ENCODE measurements at places on chromosomes 6 and 20.

- DNase-seq = no peak
Observed at GRCh38 chr6:168387911-168388310, 53.1 kb upstream of the SMOC2 start.

DNA sequence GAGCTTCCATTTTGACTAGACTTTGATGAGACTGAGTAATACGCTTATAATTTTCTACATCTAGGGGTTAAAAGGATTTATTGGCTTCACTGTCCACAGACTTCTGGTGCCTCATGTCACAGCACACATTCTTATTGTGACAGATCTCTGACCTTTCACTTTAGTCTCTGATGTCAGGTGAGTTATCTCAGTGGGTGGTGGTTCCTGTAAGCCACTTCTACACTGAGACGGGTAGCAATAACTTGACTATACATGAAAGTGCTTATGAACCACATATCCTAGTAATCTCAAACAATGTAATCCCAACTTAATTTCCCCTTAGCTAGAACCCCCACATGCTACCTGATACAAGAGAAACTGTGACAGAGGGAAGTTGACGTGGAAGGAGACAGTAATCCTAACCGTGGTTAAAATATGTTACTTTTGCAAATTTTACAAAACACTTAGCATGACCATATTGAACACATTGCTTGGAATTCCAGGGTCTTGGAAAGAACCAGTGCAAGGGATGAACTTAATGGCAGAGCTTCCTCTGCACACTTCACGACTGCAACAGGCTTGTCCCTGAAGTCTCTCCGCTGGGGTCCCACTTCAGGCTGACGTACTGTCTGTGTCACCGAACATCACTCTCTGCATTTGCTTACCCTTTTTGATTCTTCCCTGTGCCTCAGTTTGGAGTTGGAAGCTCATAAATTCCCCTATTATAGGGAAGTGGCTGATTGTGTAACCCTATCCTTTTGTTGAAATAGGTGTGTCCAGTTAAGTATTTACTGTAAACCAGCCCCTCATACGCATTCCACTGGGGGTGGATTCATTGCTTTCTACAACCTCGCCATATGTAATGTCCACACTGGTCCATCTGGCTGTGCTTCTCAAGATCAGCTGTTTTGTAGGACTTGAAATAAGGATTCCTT is 6.4 kb upstream of the TRIM40 start:
- DNase-seq = no peak

DNA sequence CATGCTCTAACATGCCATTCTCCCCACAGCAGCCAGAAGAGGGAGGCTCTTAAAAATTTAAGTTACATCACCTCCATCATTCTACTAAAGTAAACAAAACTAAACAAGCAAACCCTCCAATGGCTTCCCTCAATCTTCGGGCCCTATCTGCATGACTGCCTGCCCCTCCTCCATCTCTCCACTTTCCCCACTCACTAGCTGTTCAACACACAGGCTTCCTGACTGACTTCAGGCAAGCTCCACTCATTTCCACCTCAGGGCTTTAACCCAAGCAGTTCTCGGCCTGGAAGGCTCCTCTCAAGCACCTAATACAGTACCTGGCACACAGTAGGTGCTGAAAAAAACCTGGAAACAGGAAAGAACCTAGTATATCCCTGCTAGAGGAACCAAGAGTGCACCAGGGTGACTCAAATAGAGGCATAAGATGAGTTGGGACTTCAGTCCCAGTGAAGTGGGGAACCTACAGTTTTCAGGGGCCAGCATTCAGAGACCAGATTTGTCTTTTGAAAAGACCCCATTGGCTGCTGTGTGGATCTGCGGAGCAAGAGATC is 2.8 kb downstream of the AHCY start:
- DNase-seq = no peak

GRCh38 chr20:35702824-35703695 is 3.9 kb downstream of the ROMO1 start:
- DNase-seq = no peak

- no peak for DNase-seq
Observed at GRCh38 chr20:59947376-59947775, 7.2 kb downstream of the FAM217B start.

- no peak for DNase-seq
Observed at GRCh38 chr20:24106150-24106800, 117.7 kb upstream of the GGTLC1 start.

- no peak for DNase-seq
Observed at GRCh38 chr6:138655828-138656227, 117.7 kb upstream of the CCDC28A start.

DNA sequence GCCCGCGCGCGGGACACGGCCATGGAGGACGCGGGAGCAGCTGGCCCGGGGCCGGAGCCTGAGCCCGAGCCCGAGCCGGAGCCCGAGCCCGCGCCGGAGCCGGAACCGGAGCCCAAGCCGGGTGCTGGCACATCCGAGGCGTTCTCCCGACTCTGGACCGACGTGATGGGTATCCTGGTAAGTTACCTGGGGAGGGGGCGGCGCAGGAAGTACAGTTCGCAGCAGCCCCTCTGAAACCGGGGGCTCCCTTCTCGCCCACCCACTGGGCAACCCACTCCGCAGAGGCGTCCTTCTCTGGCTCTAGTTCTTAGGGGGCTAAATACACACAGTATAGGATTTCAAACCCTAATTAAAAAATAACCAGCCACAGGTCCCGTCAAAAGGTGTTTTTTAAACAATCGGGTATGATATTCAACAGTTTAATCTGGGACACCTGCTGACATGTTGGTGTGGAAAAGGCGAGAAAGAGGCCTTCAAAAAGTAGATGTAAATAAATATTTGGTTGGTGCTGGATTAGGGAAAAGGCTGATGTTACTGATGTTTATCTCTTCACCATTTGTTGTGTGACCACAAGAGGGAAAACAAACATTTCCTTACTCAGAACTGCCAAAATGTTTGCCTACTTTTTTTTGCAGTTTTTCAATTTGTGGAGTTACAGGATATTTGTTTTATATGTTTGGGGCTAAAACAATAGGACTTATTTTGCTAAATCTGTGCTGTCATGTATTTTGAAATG is 577 bp downstream of the SASH1 start:
- no peak for DNase-seq

DNA sequence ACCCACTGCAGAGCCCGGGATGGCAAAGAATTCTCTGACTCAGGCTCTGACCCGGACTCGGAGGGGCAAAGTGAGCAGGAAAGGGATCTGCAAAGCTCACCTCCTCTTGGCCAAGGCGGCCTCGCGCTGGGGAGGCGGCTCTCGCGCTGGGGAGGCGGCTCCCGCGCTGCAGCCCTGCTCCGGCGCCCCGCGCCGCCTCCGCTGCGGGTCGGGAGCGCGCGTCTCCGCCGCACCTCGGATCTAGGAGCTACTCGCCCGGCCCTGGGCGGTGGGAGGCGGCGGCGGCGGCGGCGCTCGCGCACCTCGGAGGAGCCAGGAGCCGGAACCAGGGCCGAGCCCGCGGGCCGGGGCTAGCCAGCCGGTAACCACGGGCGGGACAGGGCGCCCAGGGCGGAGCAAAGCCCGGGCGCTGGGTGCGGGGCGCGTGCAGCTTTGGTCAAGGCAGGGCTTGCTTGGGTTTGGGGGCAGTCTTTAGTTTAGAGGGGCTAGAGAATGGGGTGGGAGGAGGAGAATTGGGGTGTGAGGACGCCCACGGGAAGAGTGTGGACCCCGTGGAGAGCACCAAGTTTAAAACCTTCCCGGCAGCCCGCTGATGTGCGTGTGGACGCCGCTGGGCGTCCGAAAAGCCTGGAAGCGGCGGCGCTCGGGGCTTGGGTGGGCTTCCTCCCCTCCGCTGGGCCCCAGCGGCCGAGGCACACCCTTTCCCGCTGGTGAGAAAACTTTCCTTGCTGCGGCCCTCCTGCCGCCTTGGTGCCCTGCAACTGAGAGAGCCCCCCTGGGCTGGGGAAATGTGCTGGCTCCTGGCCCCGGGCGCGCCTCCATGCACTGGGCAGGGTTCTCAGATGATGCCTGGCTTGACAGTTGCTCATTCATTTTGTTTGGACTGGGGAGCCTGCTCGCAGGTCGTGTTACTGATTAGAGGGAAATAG is at the start of gene MRAP2:
Gene MRAP2, plus strand, starts transcription at position 250 of the 929 bp plus-strand sequence. CDS start 21,547 bp downstream, outside the sequence.
- DNase-seq = peak; percentile 18

- no peak for DNase-seq
Observed at GRCh38 chr20:51094221-51094620, 71.3 kb upstream of the KCNG1 start.

DNA sequence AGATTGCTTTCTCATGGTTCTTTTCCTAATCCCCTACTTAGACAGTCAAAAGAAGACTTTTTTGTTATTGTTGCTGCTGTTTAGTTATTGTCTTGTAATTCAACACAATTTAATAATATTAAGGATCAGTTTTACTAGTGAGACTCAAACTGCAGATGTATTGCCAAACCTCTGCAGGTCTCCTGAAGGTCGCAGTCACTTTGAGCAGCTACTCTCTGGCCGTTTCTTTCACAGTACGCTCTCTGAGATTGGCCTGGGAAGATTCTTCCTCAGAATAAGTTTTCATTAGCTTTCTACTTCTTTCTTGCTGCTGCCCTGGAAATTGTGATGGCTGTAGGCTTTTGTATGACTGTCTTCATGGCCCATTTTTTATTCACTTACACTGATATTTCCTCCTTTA is 930.8 kb downstream of the QKI start:
- DNase-seq = no peak

DNA sequence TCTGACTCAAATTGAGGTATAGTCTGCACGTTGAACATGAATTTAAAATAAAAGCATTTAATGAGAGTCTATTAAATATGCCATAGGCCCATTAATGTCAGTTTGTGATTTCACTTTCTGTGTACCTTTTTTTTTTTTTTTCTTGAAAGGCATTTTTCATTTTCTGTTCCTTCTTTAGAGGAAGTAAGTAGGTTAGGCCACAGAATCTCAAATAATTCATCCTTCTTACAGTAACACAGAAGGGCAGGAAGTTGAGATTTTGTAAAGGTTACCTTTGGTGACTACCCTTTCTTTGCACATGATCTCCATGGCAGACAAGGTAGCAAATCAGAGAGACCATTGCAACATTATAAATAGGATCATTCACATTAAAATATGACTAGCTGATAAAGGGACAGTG is 9.6 kb downstream of the L3MBTL3 start:
- peak; percentile 31 for DNase-seq

DNA sequence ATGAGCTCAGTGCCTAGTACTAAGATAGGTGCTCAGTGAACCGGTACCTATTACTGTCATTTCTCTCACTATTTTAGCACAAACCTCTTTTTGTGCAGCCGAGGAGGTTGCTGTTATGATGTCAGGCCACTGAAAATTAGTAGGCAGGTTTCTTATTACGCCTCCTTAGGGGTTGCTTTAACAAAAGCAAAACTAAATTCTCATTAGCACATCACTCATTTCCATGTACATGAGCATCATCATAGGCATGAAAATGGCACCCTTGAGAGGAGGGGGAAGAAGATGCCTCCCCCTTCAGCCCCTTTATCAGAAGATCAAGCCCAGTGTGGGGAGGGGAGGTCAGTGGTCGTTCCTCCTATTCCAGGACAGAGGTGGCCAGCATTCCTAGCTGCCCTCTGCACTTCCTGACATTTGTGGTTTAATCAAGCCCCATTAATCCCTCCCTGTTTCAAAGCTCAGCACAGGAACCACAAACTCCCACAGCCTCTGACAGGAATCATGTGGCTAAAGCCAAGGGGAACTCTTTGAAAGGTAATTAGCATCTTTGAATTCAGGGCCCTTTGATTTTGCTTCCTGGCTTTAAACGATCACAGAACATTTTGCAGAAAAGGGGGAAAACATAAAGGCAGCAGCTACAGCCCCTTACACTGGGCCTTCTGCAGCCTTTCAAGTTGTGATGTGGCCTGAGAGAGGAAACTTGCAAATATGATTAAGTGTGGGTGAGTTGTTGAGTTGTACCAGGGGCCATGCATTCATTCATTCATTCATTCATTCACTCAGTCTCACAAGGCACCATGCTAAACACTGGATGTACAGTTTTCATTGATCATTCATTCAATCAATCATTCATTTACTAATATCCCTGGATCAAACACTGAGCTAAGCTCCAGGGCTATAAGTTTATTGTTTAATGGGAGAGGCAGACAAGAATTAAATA is 31.9 kb upstream of the PSMF1 start:
- peak; percentile 39 for DNase-seq

- DNase-seq = no peak
Observed at GRCh38 chr6:56625356-56625755, 17.3 kb downstream of the DST start.

DNA sequence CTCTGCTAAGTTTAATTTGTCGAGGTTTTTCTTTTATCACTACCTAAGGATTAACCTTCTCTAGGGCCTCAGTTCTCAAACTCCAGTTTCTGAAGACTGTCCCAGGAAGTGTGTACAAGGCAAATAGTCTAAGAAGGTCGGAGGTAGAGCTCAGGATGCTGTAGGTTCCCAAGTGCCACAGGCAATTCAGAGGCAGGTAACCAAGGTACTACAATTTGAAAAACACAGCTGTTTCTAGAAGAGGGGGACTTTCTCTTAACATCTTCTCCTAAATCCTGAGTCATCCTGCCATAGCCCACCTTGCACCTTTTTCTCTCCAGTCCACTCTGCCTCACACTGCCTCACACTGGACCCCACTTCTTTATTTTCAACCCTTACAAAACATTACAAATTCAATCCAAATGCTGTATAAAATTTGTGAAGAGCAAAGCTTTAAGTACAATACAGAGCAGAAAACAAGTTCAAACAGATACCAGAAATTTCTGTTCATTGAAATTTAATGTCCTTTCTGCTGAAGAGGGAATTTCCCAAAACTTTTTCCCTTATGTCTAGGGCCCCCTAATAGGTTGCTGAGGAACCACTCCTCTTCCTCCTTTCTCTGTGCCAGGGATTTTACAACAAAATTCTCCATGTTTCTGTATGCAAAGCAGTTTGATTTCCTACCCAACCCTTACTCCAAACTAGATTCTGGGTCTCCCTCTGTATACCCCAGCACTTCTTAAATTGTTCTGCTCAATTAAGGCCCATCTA is 43.0 kb downstream of the FRK start:
- no peak for DNase-seq

DNA sequence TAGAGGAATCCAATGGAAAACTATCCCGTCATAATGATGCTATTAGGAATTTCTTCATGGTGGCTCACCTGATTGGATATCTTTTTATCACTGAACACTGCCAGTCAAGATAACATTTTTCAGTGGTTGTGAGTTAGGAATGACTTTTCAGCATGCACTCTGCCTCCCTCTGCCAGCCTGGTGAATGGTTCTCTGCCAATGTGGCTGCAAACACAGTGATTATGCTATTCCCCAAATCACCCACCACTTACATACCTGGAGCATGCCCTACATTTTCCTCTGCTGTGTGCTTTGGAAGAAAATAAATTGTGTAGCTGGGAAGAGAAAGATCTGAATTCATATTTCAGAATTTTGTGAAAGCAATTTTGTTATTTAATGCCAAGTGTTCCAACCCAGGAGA is 102.6 kb upstream of the LAMP5 start:
- no peak for DNase-seq

GRCh38 chr6:40614671-40615070 is 27.5 kb upstream of the LRFN2 start:
- no peak for DNase-seq

Measured in GM06990 (cell line).